ENCODE measurements at places on chromosomes 1 and 21.

GRCh38 chr1:200652378-200652777 lies 17.3 kb downstream of the DDX59 start:
- no peak for DNase-seq

DNA sequence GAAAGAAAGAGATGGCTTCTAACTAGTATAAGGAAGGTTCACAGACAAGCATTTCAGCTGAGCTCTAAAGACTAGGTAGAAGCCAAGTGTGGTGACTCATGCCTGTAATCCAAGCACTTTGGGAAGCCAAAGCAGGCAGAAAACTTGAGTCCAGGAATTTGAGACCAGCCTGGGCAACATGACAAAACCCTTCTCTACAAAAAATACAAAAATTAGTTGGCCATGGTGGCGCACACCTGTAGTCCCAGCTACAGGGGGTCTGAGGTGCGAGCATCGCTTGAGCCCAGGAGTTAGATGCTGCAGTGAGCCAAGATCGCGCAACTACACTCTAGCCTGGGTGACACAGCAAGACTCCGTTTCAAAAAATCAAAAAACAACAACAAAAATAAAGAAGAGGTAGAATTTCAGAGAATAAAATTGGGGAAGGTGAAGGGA lies 27.8 kb downstream of the FBXO42 start:
- no peak for DNase-seq

DNA sequence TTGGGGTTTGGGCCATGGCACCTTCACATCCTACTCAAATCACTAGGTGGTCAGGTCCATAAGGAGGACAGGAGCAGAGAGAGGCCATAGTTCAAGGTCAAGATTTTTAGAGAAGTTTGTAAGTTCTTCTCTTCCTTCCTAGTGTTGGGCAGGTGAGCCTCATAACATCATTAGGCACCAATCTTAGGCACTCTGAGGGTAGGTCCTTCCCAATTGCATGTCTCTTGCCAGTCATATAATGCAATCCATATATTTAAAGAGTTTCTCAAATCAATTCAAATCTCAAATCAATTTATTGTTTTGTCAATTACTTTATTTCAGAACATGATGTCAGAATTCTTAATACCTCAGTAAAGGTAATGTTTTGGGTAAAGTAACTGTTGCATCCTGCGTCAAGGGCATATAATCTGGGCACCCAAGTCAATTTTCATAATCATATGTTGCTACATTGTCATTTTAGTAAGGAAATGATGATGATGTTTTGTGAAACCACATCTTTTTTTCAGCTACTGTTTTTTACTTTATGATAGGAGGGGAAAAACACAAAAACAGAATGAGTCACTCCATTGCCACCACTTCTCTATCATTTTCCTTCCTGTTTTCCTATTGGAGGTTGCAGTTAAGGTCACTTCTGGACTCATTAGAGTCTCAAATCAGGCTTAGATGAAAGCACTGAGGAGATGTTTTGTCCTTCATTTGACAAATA lies 122.7 kb downstream of the UCHL5 start:
- DNase-seq: no peak

DNA sequence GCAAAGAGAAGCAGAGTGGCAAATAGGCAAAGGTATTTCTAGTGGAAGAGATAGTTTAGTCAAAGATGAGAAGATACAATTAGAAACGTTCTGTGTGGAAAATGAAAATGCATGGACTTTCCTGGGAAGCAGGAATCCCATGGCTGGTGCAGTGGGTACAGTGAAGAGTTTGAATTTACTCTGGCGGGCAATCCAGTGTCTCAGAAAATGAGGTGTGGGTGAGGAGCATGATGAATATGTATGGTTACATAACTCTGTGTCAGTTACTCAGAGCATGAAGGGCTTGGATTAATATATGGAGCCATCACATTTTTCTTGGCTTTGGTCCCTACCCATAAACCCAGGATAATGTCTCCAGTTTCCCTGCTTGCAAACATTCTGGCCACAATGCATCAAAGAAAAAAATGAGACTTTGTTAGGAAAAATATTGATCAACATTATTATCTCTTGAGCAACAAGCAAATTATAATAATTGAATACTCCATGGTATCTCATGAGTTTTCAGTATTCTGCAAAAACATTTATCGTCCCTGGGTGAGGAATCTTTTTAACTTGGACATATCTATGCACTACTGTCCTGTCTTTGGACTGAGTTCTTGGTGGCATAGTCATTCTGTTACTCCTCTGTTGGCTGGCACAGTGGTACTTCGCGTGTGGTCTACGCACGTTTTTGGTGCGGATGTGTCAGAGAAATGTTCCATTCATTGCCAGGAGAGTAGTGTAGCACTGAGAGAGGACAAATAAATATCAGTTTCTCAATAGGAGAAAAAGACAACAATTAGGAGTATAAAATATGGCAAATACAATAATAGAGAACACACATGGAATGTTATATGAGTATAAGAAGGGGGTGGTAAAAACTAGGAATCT lies 173.7 kb upstream of the C1orf105 start:
- DNase-seq: no peak

- DNase-seq: no peak
Measured at GRCh38 chr1:213512316-213512715, 461.3 kb downstream of the RPS6KC1 start.

DNA sequence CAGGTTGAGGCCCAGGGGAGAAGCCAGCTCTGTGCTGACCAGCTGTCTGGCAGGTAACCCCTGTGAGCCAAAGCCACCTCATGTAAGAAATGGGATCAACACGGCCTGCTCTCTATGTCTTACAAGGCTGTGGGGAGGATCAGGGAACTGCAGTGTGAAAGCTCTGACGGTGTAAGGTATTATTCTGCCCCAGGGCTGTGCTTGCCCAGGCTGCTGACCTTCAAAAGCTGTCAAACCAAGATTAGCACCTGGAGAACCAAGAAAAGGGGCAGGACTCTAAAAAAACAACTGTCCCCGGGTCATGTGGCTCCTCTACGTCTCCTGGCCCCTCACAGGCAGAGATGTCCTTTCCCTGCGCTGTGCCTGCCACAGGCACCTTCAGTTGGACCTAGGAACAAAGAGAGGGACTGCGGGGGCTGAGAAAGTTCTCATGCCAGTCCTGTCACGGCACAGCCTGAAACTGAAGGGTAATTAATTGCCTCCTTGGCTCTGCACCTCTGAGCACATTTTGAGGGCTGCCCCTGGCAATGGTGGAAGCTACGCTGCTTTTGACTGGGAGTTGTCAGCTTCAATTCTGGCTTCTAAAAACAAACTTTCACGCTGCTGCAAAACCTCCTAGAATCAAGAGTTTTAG lies 77.6 kb downstream of the PGBD5 start:
- DNase-seq: no peak

GRCh38 chr1:32830092-32830852 lies 12.8 kb downstream of the S100PBP start:
- DNase-seq: no peak

- DNase-seq: no peak
Measured at GRCh38 chr1:231757101-231757404, 130.5 kb downstream of the DISC1 start.

DNA sequence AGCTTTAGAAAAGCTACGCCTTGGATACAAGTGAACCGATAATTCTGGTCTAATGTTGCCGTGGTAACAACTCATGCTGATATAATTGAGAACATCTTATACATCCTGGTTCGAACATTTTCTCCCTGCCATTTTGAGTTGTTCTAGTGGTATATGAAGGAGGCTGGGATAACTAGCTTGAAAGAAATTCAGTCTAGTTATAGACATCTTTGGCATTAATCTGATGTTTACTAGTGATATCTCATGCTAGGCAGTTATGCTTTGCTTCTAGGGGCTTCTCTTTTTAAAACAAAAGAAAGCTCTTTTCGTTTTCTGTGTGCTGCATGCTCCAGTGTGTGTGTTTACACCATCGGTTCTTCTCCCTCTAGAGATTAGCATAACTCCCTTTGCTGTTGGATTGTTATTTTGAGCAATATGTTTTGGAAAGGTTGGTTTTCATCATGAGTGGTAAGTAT lies 20.5 kb downstream of the PRKACB start:
- DNase-seq: no peak

DNA sequence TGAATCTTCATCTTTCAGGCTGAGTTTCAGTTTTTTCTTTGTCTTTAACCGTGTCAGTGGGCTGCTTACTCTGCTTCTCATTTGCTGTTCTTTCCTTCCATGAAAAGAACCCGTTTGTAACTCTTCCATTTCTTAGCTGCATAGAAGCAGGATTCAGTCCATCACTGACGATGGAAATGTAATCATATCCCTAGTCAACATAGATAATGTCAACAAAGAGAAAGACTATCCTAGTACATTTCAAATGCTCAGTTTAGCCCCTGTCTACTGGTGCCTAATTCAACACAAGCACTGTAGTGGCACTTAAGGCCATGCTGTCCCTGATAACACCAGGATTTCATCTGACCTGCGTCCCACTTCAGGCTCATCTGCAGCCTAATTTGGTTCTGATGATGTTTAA lies 376 bp downstream of the GBP1 start:
- no peak for DNase-seq

DNA sequence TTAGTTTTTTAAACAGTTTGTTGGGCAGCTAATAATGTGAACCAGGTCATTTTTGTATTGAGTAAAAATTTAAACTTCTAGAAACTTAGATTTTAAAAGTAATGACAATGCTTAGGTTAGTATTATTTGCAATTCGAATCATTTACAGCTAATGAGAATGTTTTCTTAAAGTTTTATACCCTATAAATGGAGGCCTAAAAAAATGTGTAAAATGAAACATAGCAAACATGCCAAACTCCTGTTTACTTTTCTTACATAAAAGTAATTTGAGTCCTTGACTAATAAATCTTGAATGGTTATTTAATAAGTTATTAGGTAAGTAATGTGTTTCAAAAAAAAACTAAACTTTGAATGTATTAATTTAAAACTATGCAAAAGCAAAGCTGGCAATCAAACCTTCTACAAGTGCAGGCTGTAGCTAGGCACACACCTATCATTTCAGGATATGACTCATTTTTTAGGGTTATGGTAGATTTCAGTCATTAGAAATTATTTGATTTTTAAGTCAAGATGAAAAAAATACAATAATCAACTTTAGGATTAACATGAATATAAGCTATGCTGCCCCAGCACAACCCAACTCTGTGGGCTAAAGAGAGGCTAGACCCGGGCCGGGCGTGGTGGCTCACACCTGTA lies 41.5 kb downstream of the CLSTN1 start:
- DNase-seq: no peak

DNA sequence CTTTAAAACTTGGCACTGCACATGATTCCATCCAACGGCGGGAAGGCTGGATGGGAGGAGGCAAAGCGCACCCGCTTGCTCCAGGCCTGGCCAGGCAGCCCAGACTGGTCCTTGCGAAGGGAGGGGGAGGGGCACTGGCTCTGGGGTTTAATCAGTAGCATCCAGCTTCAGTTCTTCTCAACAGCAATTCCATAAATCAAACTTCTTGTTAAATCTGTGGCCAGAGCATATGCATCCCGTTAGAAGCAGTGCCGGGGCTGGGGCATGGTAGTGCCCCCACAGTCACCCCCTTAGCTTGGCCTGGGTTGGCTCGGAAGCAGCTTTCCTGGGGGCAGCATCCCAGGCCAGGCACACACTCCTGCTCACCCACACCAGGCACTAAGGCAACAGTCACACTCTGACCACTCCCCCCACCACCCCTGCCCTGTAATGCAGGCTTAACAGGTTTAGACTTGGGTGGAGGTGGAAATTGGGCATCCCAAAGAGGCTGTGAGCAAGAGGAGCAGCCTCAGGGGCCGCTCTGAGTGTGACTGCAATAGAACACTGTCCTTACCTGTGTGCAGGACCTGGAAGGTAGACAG lies 94.1 kb upstream of the CASZ1 start:
- no peak for DNase-seq

- DNase-seq: no peak
Measured at GRCh38 chr1:10490286-10490970, 15.7 kb downstream of the PEX14 start.

DNA sequence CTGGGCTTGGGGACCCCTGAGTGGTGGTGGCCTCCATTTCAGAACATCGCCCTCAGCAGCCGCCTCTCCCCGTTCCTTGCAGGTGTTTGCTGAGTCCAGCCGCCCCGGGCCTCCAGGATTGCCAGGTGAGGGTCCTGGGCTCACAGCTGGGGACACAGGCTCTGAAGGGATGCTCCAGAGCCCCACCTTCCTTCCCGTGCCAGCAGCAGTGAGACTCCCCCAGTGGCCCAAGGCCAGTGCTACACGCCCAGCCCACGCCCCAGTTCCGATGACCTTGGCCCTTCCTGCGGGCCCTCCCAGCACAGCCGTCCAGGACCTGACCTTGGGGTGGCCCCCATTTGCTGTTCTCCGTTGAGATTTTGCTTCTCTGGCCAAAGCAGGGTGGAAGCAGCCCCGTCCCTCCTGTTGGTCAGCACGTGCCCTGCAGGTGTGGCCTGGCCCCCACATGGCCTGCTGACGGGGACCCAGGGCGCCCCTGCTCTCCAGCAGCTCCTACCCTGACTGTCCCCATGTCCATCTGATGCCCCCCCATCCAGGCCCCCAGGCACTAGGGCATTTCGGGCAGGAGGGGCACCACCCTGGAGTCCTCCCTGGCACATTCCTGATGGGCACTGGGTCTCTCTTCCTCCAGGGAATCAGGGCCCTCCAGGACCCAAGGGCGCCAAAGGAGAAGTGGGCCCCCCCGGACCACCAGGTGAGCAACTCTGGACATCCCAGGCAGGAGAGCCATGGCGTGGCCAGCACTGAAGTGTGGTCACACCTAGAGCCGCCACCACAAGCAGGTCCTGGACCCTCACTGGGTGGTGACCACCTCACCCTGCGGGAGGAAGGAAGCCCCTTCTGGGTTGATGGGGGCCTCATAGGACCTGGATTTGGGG lies 45.0 kb downstream of the SLC19A1 start:
- DNase-seq: no peak

DNA sequence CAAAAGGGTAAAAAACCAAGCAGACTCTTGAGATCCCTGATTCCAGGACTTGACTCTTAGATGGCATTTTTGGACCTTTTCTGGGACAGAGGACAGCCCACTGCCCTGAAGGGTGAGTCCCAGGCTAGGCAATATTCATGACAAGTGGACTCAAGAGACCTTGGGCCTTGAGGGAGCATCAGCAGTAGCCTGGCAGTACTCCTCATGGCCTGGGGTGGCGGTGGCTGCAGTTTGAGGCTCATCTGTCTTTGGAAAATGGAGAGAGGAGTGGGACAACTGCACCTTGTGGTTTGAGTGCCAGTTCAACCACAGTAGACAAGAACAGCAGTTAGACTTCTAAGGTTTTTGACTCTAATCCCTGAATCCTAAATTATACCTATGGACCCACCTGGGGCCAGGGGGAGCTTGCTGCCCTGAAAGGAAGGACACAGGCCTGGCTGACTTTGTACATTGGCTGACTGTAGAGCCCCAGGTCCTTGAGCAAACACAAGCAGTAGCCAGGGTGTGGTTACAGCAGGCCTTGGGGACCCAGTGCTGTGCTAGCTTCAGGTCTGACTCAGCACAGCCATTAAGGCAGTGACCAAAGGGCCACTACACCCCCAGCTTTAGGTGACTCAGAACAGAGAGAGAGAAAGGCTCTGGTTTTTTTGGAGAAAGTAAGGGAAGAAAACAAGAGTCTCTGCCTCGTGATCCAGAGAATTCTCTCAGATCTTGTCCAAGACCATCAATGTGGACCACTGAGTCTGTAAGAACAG lies 1023.2 kb downstream of the KCNT2 start:
- no peak for DNase-seq

Data from neural crest cell (in vitro differentiated cells).